ENCODE measurements at places on chromosomes 3 and 15.

- H3K27me3 ChIP-seq: no peaks in the 10 kb centered on the region
- peak; percentile 62 for DNase-seq
- H3K4me3 ChIP-seq: no peak overlapping the region
- H3K4me1 ChIP-seq: peaks cover 76% of the 10 kb centered on the region
These were observed 365.2 kb downstream of the MFSD1 start for GRCh38 chr3:159166899-159167586.

- H3K27me3 ChIP-seq: no peaks in the 10 kb centered on the region
- H3K27ac ChIP-seq: no peak overlapping the region
- H3K36me3 ChIP-seq: no peaks in the 10 kb centered on the region
- H3K4me1 ChIP-seq: no peaks in the 10 kb centered on the region
- H3K4me3 ChIP-seq: no peak overlapping the region
These were observed 494.5 kb downstream of the RBMS3 start for GRCh38 chr3:29775340-29775739.

DNA sequence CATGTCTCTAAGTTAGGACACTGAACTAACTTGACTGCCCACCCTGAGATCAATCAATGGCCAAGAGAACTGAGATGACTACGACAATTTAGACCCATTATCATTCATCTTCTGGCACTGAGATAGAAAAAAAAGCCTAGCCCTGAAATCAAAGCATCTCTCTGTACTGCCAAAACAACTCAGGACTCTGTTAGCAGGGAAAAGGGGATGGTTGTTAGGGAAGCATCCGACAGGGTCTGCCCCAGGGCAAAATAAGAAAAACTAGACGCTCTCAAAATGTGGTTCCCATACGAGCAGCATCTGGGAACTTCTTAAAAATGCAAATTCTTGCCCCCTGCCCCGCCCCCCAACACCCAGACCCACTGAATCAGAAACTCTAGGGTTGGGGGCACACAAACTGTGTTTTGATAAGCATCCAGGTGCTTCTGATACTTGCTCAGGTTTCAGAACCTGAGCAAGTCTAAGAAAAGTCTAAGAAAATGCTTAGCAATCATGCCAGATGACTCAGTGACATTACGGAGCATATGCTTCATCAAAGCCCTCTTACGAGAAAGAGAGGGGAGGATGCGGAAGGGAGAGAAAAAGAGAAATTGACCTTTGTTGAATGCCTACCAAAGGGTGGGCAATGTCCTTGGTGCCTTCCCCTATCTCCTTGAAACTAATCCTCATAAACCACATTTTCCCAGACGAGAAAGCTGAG lies 172.8 kb upstream of the HES1 start:
- no peaks in the 10 kb centered on the region for H3K36me3 ChIP-seq
- no peaks in the 10 kb centered on the region for H3K4me1 ChIP-seq
- DNase-seq: no peak
- no peak overlapping the region for H3K27ac ChIP-seq
- H3K27me3 ChIP-seq: no peaks in the 10 kb centered on the region

- no peak for DNase-seq
- H3K36me3 ChIP-seq: no peaks in the 10 kb centered on the region
- peaks cover 74% of the 10 kb centered on the region for H3K27me3 ChIP-seq
- no peak overlapping the region for H3K27ac ChIP-seq
- H3K4me1 ChIP-seq: no peaks in the 10 kb centered on the region
These were observed 239.2 kb upstream of the UMPS start for GRCh38 chr3:124491098-124491497.

DNA sequence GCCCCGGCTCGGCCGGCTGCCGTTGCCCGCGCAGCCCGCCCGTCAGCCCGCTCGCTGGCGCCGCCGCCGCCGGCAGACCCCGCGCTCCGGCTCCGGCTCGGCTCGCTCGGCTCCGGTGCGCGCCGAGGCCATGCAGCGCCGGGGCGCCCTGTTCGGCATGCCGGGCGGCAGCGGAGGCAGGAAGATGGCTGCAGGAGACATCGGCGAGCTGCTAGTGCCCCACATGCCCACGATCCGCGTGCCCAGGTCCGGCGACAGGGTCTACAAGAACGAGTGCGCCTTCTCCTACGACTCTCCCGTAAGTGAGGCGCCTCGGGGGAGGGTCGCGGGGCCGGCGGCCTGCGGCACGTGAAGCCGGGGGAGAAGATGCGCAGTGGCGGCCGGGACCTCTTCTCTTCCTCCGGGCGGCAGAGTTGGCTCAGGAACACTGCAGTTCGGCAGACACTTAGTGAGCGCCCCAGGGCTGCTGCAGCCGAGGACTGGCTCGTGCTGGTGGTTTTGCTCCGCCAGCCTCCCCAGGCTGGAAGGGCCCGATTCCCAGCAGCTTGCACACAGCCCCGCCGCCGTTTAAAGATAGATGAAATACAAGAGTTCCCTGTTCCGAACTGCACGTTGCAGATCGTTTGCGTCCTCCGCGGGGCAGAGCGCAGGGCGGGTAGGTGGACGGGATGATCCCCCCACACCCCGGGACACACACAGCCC lies 407 bp downstream of the USP13 start:
- peaks cover 32% of the 10 kb centered on the region for H3K36me3 ChIP-seq
- H3K27me3 ChIP-seq: no peaks in the 10 kb centered on the region
- peaks cover 40% of the 10 kb centered on the region for H3K4me1 ChIP-seq
- H3K27ac ChIP-seq: peak overlapping the region; percentile 61
- peak overlapping the region; percentile 84 for H3K4me3 ChIP-seq
